ENCODE measurements at places on chromosomes 3 and 15. TPM values are rescaled to one million over a fixed set of nuclear protein-coding genes. Genes with fewer than 3 reads are reported as not detected.

- H3K4me1 ChIP-seq: no peaks in the 10 kb centered on the region
- peaks cover 6% of the 10 kb centered on the region for H3K27me3 ChIP-seq
- no peak overlapping the region for H3K27ac ChIP-seq
- DNase-seq: no peak
These were observed 33.7 kb downstream of the RORA start for GRCh38 chr15:61195116-61196002.

GRCh38 chr3:28940994-28941393 is 339.9 kb upstream of the RBMS3 start:
- no peaks in the 10 kb centered on the region for H3K36me3 ChIP-seq
- H3K4me3 ChIP-seq: no peak overlapping the region
- no peak overlapping the region for H3K27ac ChIP-seq
- no peaks in the 10 kb centered on the region for H3K27me3 ChIP-seq

DNA sequence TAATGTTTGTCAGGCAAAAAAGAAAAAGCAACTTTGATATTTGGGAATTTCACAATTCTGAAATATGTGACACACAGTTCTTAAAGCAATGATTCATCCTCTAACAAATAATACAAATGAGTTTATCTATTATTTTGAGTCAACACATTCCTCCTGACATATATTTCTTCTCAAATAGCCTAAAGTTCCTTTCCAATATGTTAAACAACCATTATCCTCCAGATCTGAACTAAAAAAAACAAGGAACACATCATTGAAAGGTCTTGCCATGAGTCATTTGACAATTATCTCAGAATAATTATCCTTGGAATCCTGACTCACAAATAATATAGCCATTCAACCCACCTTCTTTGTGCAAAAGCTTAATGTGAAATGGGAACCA is 208.7 kb upstream of the CDIN1 start:
- no peak overlapping the region for H3K27ac ChIP-seq
- DNase-seq: no peak
- no peaks in the 10 kb centered on the region for H3K36me3 ChIP-seq
- H3K4me3 ChIP-seq: no peak overlapping the region

GRCh38 chr3:64905906-64906410 is 218.2 kb upstream of the ADAMTS9 start:
- no peak overlapping the region for H3K4me3 ChIP-seq
- H3K4me1 ChIP-seq: no peaks in the 10 kb centered on the region
- H3K27me3 ChIP-seq: no peaks in the 10 kb centered on the region

RLBP1 gene
- not detected for total RNA-seq

BCHE gene
- not detected for total RNA-seq

DNA sequence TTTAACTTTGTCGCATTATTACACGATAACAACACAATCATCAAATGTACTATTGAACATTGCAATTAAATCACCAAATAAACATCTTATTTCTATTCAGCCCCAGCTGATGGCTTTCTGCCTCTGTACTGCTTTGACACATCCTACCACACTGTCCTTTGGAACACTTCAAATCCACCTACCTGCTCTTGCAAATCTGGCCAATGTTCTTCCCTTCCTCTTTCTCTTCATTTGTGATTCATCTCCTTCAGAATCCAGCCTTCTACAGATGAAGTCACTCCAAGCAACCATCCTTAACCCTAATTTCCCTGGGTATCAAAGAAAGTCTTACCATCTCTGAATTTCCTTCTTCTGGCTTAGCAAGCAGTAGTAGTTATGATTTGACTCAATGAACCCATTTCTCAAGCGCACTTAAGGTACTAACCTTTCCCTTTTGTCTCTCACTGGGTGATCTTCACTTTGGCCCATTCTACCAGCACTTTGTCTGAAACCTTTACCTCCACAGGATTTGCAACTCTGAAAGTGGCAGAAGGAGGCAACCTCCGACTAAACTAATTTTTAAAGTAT is 502.9 kb downstream of the FOXP1 start:
- no peaks in the 10 kb centered on the region for H3K27me3 ChIP-seq
- no peak overlapping the region for H3K4me3 ChIP-seq
- peak overlapping the region; percentile 7 for H3K27ac ChIP-seq
- DNase-seq: no peak

DNA sequence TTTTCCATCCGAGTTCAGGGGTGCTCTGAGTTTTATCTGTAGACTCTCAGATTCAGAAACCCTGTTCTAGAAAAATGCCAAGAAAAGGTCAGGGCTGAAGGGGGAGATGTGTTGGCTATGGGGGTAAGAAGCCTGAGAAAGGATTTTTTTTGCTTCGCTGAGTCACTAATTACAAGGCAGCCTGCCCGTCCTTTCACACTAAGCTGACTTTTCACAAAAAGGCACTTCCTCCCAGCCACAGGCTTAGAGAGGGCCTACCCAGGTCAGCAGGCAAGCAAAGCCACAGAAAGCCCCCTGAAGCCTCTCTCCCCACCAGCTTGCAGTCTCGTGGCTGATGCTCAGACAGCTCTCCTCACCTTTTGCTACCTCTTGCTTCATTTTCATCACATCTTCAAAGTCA is 192.6 kb upstream of the PRICKLE2 start:
- H3K27ac ChIP-seq: no peak overlapping the region
- no peaks in the 10 kb centered on the region for H3K4me1 ChIP-seq
- H3K36me3 ChIP-seq: no peaks in the 10 kb centered on the region
- DNase-seq: no peak
- H3K27me3 ChIP-seq: no peaks in the 10 kb centered on the region

MAP3K13 gene
- total RNA-seq: 6.4 TPM

GRCh38 chr15:34358367-34358766 is 8.6 kb downstream of the LPCAT4 start:
- H3K4me3 ChIP-seq: no peak overlapping the region

Measured in T-cell (primary cell).